Left ventricle myocardium inferior (tissue), 1 donor: ENCODE measurements at places on chromosomes 6 and 20. TPM values are rescaled to one million over a fixed set of nuclear protein-coding genes. Genes with fewer than 3 reads are reported as not detected.

- no peak for DNase-seq
These were observed 467 bp downstream of the PXT1 start for GRCh38 chr6:36442103-36442670.

DNA sequence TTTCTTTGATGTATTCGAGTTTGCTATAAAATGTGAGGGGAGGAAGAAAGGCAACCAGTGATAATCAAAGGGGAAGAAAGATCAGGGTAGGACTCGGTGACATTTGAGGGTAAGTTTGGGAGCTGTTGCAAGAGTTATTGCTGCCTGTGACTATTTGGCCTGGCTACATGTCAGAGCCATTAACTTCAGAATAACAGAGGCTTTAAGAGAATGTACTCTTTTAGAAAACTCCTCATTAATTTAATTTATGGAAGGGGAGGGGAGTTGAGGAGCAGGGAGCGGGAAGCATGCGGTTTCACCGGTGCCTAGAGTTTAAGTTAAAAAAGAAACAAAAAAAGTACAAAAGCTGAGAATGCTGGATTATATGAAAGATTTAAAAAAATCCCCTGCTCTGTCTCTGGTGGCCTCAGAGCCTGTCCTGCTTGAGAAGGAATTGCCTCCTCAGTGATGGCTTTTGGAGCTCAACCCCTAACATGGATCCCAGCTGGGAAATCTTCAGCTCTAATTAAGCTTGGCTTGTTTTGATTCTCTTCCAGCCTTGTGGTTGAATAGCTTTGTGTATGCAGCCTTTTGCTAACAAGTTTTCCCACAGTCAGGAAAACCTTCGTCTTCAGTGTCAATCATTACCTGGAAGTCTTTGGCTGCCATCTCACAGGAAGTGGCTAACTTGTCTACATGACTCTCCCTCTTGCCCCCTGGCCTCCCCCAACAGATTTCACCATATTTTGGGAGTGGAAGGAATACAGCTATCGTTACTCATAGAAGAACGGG lies 238.2 kb downstream of the SOX4 start:
- no peak for DNase-seq

DNA sequence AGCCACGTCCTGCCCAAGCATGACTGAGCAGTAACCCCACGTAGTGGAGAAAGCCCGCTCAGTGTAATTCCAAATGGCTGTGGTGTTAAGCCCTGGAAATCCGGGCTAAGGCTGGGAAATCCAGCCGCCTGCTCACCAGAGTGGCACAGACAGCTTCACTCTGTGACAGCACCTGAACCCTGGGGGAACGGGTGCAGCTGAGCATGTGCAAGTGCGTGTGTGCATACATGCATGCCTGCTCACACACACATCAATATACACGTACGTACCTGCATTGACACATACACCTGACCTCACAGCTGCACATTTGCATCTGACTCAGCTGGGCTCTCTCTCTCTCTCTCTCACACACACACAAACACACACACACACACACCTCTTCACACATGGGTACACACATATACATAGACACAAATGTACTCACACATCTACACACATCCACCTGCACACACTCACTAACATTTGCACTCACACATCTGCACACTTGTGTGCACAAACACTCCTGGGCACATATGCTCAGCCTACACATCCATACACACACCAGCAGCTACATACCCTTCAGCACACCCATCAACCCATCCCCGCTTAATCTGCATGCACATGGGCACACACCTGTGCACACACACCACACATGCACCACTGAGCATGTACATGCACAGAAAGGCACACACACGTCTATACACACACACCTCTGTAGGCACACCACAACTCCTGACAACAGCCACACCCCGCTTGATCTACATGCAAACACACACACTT lies 114.1 kb downstream of the GRM4 start:
- no peak for DNase-seq

- no peak for DNase-seq
These were observed 477.8 kb downstream of the HACE1 start for GRCh38 chr6:104381907-104382306.

Gene ARHGAP40
- not detected for total RNA-seq

Gene FKBP1C
- total RNA-seq: 0.63 TPM

Gene TAGAP
- 1.2 TPM for total RNA-seq

DNA sequence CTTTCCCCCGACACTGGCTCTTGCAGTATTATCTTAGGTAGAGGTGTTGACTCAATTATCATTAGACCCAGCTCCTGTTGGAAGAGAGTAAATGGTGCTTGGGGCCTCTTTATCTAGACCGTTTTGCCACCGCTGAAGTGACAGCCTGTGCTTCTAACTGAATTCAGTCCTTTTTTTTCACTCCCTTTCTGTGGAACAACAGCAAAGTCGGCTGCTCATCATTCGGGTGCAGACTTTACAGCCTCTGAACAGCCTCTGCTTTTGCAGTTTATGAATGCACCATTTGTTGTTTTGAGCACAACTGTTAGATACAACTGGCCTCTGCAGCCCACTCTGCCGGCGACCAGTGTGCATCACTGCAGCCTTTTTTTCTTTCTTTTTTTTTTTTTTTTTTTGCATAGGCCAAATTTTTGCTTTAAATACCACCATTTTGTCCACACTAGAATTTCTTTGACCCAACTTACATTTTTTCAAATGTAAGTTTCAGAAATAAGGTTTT lies 35.8 kb downstream of the RREB1 start:
- DNase-seq: no peak

DNA sequence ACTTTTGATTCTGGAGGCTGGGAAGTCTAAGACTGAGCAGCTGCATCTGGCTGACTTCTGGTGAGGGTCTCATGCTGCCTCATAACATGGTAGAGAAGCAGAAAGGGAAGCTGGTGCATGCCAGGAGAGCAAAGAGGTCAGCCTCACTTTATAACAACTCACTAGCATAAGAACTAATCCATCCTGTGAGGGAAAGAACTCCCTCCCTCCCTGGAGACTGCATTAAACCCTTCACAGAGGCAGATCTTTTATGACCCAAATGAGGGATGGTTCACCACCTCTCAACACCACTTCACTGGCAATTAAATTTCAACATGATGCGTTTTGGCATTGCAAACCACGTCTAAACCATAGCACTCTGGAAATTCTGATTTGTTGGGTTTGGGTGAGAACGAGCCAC lies 33.9 kb downstream of the STXBP5 start:
- no peak for DNase-seq

- no peak for DNase-seq
These were observed 22.9 kb downstream of the IRF4 start for GRCh38 chr6:414447-414846.

DNA sequence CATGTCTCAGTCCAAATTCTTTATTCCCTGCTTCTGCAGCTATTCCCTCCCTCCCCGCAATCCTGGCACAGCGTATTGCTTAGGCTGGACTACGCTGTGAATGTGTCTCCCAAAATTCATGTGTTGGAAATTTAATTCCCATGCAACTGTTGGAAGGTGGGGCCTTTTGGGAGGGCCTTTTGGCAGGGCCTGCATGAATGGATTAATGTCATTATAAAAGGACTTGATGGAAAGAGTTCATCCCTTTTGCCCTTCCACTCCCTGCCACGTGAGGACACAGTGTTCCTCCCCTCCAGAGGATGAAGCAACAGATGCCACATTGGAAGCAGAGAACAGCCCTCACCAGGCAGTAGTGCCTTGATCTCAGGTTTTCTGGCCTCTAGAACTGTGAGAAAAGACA lies 20.4 kb upstream of the NOTCH4 start:
- no peak for DNase-seq

DNA sequence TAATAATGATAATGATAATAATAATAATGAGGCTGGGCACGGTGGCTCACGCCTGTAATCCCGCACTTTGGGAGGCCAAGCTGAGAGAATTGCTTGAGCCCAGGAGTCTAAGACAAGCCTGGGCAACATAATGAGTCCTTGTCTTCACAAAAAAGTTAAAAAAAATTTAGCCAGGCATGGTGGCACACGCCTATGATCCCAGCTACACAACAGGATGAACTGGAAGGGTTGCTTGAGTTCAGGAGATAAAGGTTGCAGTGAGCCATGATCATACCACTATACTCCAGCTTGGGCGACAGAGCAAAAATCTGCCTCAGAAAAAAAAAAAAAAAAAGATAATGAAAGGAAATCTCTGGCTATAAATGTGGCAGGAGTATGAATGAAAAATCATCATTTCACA lies 213.4 kb downstream of the HIVEP2 start:
- DNase-seq: no peak

GRCh38 chr20:54132612-54133433 lies 41.0 kb downstream of the CYP24A1 start:
- DNase-seq: no peak

DNA sequence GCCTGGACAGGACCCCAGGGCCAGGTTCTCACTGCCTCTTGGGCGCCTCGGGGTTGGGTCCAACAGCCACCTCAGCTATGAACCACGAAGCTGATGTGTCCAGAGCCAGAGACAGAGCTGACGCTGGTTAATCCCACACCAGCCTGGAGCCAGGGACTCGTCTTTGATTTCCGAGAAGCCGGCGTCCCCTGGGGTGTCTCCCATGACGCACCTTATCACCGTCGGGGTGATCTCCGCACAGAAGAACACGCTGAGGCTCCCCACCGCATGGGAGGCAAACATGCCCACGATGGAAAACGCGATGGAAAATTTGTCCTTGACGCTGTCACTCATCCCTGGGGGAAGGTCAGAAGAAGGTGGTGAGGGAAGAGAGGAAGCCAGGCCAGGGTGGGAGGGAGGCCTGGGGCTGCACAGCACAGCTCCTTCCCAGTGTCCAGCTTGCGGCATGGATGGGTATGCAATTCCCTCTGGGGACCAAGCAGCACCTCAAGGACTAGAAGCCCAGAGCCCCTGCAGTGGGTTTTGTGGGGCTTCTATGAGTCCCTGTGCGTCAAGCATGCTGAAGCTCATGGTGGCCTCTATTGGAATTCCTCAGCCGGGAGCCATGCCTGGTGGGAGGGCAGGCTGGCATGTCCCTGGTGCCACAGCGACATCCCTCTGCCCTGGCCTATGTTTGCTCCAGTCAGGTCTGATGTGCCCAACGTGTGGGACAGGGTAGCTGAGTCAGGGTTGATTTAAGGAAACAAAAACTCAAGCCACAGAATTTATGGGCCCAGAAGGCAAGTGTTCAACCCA lies 25.1 kb downstream of the PSMG4 start:
- no peak for DNase-seq

- no peak for DNase-seq
These were observed 155.8 kb downstream of the EYA4 start for GRCh38 chr6:133396984-133397348.

DNA sequence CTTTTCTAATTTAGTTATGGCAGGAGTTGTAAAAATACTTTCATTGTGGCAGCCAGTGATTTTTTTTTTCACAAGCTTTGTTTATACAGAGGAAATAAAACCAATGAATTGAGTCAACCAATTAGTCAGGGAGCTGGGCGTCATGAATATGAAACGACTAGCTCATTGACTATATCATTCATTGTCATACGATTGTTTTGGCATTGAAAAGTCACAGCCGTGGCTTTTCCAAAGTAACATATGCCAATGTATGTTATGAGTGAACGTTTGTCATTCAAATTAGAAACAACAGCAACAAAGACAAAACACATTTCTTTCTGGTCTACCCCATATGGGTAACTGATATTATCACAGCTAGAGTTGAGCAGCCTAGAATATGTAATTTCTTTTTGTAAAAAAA lies 810.6 kb downstream of the EPHA7 start:
- no peak for DNase-seq

Gene RHAG
- total RNA-seq: 0.44 TPM

Gene RNF182
- total RNA-seq: not detected

Gene SLC17A3
- not detected for total RNA-seq

Gene DEFB118
- not detected for total RNA-seq

Gene ZNF165
- total RNA-seq: 0.55 TPM

Gene TSPO2
- total RNA-seq: not detected

DNA sequence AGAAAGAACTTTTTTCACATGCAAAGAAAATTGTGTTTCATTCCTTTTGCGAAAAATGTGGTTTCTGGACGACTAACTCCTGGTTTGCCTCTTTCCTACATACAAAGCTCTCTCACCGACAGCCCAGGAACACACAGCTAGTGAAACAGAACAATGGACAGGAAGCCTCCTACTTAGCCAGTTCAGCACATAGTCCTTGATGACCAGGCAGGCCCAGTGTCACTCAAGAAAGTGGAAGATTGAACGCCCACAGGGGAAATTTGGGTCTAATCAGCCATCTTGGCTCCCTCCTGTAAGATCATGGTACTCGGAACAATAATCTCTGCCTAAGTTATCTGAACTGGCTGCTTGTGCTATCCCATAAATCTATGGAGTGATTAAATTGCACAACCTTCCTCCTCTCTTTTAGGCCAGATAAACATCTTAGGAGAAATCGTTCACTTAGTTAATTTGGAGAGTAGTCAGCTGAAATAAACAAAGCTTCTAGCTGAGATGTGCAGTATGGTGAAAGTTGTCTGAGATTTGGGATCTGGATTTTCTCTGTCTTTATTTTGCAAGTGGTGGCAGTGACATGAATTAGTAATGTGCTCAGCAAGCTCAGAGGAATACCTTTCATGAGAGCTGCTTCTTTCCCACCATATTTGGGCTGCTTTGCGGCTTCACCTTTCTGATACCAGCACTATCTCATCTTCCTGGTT lies 147.0 kb downstream of the MTFR2 start:
- no peak for DNase-seq

- DNase-seq: no peak
These were observed 26.0 kb downstream of the MAS1 start for GRCh38 chr6:159916752-159917151.

DNA sequence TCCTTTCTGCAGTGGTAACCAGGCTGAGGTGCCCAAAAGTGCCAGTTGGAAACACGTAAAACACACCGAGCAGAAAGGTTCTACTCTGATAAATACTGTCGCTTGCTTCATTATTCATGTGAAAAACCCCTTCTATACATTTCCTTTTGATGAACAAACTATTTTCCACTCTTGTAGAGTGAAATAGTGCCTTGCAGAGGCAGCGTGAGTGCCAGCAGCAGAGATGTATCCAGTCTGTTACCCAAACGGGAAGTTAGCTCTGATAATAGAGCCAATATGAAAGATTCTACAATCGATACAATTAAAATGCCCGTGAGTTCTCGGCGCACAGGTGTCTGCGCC lies 1.5 kb downstream of the ZBTB46 start:
- DNase-seq: no peak

Gene GJA1
- 248 TPM for total RNA-seq

Gene NKAPL
- 4.5 TPM for total RNA-seq

Gene BTN1A1
- not detected for total RNA-seq

Gene VPS16
- total RNA-seq: 15.7 TPM

- DNase-seq: no peak
These were observed 286.8 kb downstream of the NKAIN2 start for GRCh38 chr6:124090491-124090890.

Gene IP6K3
- total RNA-seq: 42.0 TPM
